ENCODE measurements at places on chromosomes 3 and 15.

GRCh38 chr3:111921181-111921580 is 57.6 kb upstream of the ABHD10 start:
- DNase-seq: no peak

DNA sequence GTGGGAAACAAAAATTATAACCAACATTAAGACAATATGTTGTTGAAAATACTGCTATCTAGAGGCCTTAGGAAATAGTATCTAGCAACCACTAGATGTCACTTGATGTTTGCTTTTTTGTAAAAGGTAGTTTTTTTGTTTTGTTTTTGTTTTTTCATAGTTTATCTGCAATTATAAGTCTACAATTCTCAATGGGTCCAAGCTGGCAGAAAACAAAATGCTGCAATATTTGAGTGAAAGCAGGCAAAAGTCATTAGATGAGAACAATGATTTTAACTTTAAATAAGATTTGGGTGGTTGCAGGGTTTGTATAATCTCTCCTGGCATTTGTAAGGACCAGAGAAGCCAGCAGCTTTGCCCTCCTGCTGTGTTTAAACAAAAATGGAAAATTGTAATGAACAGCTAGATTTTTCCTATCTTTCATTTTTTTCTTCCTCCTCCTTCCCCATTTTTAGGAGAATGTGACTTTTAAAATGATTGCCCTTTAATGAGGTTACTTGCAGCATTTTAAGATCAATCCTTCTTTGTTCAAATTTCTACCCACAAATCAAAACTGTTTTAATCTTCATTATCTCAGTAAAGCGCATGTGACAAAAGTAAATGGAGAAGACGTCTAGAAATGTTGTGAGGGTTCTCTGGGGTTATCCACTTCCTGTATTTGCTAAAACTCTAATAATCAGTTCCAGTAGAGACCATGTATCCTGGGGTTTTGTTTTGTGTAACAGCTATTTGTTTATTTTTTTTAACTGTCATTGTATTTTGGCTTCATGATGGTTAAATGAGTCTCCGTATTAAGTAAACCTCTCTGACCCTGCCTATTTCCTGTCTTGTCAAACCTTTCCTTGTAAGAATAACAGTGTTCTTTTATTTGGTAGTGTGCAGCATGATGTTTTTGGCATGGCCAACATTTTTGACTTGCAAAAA is 27.3 kb downstream of the DUT start:
- no peak for DNase-seq

DNA sequence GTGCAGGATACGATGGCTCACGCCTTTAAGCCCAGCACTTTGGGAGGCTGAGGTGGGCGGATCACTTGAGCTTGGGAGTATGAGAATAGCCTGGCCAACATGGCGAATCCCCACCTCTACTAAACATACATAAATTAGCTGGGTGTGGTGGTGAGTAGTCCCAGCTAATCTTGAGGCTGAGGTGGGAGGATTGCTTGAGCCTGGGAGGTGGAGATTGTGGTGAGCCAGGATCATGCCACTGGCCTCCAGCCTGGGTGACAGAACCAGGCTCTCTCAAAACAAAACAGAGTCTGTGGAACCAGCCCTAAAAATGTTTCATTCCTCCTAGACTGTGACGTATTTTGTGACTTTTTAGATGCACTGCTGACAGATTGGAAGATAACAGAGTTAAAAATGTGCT is 34.3 kb upstream of the RAD51 start:
- DNase-seq: peak; percentile 13

DNA sequence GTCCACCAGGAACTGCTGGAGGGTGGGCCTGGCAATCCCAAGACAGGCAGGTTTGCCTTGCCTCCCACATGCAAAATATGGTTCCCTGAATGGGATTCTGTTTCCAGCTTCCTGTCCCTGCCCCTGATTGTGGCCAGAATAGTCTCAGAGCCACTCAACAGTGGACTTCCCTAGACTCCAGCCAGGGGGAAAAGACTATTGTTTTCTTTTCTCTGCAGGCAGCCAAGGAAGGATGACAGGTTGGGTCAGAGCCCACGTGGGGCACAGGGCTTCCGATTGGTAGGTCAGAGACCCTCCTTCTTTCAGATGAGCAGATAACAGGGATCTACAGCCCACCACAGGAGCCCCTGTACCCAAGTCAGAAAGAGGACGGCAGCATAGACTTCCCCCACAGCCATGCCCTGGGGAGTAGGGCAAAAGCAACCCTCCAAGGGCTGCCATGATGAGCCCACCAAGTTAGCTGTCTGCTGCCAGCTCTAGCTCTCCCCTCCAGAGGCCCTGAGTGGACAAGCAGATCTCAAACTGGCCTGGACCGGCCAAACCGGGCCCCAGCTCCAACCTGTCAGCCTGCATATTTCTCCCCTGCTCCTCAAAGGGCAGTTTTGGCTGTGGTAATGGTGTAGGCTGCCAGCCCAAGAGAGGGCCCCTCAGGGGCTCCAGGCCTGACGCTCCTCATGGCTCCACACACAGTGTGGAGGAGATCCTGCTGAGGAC is 6.4 kb downstream of the TLR9 start:
- no peak for DNase-seq

DNA sequence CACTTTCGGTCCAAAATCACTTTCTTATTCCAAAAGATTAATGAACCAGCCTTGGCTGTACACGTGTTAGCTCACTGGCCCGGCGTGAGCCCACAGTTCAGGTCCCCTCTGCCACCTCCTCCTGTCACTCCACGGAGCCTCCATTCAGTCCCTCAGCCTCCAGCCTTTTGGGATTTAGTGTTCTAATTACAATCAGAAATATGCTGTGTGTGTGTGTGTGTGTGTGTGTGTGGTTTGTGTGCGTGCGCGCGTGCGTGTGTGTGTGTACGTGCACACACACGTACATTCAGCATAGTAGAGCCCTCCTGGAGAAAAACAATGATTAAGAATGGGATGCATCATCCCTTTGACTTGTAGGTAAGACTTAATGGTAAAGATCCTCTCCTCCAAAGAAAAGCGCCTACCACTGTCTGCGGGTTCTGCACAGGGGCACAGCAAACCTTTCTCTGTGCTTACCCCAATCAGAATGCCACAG is 801 bp downstream of the CA12 start:
- no peak for DNase-seq

DNA sequence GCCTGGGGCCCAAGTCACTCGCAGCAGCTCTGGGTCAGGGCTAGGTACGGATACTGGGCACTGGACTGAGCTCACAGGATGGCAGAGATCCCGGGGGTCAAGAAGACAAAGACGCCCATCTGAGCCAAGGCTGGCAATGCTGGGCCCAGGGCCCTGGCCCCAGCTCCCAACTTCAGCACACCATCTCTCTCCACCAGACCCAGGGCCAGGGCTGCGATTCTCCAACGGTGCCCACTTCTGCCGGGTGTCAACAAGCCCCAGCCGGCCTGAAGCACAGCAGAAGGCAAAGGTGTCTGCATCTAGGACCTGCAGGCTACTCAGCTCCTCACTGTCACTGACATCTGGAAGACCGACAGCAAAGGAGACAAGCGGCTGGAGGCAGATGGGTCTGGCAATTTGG is 8.6 kb downstream of the WDR73 start:
- DNase-seq: no peak

DNA sequence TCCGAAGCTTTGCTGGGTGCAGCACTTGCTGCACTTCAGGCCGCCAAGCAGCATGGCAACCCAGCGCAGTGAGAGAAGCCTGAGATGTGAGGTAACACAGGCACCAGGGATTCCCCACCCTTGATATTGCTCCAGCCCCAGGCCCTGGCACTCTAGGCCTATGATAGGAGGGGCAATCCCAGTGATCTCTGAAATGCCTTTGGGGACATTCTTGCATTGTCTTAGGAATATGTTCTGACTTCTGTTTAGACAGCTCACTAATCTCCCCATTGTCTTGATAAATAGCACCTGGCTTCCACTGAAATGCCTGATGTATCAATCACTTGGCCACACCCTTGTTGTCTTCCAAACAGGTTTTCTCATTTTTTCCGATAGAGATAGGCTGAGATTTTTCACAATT is 102.8 kb downstream of the SOX14 start:
- no peak for DNase-seq

GRCh38 chr3:46538803-46539442 is 27.2 kb downstream of the LRRC2 start:
- DNase-seq: no peak

DNA sequence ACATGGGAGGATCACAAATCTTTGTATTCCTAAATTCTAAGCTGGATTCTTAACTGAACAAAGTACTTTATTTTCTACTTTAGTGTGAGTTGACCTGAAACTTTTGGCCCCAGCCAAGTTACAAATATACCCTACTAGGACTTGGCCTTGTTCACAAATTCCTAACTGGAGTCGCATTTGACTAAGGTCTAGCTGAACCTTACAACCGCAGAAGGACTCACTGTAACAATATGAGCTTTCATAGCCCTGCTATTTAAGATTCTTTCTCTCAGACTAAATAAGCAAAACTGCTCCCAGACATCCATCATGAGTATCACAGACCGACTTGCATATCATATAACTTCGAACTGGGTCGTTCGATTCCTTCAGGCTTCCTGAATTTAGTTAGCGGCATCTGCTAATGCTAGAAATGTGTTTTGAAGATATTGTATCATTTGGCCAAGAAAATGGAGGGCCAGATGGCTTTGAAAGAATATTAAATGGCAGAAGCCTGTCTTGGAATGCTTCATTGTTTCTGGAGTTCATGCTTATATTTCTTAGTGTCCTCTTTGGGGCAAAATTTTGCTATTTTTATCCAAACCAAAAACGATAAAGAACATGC is 28.4 kb upstream of the ADAMTS9 start:
- DNase-seq: no peak

DNA sequence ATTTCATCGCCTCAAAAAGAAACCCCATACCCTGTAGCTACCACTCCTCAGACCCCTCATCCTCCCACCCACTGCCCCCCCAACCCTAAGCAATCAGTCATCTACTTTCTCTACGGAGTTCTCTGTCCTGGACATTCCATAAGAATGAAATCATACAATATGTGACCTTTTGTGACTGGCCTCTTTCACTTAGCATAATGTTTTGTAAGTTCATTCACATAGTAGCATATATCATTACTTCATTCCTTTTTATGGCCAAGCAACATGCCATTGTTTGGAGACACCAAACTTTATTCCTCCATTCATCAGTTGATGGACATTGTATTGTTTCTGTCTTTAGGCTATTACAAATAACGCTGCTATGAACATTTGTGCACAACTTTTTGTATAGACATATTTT is 64.2 kb downstream of the TNIK start:
- no peak for DNase-seq

GRCh38 chr3:133388696-133389395 is 11.0 kb upstream of the BFSP2 start:
- no peak for DNase-seq

DNA sequence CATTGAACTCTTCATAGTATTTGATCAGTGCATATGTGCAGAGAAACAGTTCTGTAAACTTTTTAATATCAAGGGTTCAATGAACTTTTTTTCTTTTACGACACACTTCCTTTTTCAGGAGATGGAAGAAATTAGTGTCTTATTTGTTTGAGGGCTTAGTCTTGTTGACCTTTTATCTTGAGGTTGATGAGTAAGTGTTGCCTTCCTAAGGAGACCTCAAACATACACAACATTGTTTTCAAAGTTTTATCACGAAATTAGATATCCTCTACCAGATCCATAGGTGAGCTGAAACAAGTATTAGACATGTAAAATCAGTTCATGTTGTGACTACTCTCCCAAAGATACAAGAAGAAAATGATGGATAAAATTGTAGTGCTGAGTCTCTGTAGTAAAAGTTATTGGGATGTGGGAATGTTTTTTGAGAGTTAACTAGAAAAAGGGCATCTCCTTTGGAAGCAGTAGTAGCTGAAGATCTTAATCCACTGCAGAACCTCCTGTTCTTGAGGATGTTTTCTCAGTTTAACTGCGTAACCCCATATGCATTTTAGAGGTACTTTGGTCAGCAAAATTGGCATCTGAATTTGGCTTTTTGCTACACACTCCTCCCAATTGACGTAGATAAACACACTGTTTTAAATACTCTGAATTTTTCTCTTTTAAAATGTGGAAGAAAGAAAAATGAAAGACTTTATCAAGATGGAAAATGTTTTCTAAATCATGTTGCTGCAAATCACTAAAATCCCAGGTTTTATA is 116.8 kb downstream of the GALK2 start:
- no peak for DNase-seq

GRCh38 chr3:79602385-79602784 is 165.4 kb downstream of the ROBO1 start:
- DNase-seq: no peak

DNA sequence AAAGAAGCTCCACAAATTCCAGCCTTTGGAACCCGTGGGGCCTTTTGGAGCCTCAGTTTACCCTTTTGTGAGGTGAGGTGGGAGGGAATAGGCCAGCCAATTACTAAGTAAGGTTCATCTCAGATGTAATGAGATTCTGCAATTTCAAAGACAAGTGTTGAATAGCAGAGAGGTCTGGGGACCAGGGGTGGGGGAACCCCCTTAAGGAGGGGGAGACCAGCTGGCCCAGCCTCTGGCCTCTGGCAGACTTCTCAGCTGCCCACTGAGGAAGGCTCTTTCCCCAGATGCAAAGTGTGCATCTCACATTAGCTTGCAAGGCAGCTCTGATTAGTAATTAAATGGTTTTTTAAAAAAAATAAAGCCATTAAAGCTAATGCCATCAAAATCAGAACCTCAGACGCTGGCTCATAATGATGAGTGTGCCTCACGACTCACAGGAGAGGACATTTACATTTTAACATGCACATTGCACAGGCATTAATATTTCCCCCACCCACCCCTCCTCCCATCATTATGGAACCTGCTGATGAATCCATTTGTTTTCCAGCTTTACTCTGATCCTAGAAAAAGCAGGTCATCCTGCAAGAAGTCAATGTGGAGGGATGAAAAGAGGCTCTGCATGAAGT is 176.7 kb upstream of the TLE3 start:
- no peak for DNase-seq

GRCh38 chr15:87981969-87982368 is 274.6 kb downstream of the NTRK3 start:
- no peak for DNase-seq

DNA sequence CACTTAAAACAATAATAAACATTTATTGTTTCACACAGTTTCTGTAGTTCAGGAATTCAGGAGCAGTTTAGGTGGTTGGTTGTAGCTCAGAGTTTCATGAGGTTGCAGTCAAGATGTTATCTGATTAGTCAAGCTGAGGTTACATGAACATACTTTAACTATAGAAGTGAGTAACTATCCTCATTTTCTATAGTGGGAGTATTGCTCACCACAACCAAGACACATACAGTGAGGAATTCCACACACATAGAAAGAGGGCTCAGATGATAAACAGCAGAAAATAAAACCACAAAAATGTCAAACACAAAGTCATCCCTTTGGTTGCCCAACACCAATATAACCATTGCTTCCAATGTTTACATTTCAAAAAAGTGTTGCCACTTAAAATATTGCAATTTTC is 13.6 kb downstream of the SCN11A start:
- no peak for DNase-seq

- no peak for DNase-seq
Measured at GRCh38 chr15:94526071-94526689, 294.8 kb downstream of the MCTP2 start.

DNA sequence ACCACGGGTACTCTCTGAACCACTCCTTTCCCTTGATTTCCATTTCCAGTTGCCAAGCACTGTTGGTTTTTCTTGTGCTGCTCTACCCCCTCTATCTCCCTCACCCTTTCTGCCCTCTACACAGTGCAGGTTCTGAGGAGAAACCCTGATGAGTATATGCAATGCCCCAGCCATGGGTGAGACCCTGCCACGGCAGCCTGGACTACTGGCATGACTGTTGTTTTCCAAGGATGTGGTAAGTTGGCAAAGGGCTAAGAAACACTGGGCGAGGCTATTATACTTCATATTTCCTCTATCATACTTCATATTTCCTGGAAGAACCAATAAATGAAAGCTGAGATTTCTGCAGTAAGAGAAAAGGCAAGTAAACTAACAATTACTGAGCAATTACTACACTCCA is 27.9 kb downstream of the CHAC1 start:
- no peak for DNase-seq
